ENCODE measurements at places on chromosomes 6 and 20.

DNA sequence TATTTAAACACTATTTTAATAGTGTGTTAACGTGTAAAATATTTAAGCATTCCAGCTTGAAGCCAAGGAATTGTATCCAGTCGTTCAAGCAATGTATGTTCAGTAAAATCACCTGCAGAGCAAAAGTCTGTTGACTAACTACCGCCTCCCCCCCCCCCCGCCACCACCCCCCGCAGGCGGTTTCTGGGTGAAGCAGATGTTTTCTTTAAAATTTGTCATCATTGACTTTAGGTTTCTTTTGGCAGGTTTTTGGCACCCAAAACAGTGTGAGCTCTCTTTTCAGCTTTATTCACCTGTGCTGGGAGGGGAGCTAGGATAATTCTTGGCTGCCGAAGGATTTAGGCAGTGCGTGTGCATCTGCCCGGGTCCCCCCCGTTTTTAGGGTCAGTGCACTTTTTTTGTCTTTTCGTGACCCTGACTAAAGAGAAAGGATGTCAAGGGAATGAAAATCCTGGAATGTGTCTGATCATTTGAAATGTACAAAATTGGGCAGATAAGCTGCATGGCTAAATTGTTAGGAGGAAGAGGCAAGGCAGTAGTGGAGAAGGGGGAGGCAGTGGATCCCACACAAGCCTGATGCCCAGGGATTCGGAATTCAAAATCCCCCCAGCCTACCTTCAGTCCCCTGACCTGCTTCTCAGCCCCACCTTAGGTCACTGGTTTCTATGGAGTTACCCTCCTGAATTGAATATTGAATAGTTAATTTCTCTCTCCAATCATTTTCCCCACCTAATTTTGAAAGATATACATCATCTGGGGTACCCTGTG lies 1.1 kb downstream of the EDN1 start:
- no peak for DNase-seq

- no peak for DNase-seq
These were observed 399.1 kb upstream of the NOX3 start for GRCh38 chr6:155854787-155855186.

DNA sequence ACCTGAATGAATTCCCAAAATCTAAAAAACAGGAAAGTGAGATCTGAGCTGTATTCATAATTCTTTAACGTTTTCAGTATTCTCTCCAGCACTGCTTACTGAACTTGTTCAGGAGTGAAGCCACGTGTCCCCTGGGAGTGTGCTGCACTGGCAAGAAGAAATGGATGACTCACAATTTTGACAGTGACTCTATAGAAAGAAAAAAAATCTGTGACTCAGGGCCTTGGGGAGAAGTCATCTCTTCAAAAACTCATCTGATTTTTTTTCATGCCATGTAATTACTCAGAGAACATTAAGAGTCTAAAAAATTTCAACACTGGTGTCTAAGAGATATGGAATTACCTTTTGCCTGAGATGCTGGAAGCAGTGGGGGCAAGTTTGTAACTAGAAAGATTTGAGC lies 39.7 kb downstream of the ANKEF1 start:
- DNase-seq, result no peak

- DNase-seq, result no peak
These were observed 30.2 kb upstream of the IL17A start for GRCh38 chr6:52155791-52156576.

DNA sequence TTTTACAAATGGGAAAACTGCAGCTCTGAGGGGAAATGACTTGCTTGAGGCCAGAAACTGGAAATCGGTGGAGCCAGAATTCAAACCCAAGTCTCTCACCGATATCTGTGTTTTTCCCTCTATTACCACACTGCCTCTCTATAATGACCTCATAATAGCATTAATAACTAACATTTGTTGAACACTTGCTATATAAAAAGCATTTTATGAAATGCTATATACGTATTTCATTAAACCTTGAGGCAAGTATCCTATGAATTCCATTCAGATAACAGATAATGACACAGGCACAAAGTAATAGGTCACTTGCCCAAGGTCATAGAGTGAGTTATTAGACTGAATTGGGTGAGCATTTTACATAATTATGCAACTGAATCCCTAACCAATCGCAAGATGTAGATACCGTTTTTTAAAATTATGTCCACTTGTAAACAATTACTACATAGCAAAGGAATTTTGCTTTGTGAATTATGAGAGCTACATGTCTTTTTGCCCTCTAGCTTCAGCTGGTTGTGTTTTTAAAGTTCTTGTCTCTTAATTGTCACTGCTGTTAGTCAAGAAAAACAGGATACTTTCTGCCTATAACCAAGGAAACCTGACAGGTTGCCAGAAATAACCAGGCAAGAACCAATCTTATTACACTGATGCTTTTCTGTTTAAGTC lies 4.7 kb downstream of the DSN1 start:
- no peak for DNase-seq

DNA sequence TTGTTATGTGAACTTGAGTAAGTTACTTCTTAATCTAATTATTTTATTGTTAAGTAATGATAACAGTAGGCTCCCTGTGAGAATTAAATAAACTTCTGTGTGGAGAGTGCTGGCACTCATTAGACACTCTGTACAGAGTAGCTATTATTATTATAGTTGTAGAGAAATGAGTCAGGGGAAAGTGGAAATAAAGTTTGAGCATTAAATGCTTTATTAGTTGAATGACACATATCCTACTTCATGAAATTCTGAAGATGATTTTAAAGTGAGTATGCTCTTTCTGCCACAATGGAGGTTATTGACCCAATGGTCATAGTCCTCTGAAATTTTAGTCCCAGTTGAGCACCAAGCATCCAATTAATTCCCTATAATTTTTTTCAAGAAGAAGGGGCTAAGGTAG lies 5.9 kb downstream of the ECI2 start:
- DNase-seq, result no peak

DNA sequence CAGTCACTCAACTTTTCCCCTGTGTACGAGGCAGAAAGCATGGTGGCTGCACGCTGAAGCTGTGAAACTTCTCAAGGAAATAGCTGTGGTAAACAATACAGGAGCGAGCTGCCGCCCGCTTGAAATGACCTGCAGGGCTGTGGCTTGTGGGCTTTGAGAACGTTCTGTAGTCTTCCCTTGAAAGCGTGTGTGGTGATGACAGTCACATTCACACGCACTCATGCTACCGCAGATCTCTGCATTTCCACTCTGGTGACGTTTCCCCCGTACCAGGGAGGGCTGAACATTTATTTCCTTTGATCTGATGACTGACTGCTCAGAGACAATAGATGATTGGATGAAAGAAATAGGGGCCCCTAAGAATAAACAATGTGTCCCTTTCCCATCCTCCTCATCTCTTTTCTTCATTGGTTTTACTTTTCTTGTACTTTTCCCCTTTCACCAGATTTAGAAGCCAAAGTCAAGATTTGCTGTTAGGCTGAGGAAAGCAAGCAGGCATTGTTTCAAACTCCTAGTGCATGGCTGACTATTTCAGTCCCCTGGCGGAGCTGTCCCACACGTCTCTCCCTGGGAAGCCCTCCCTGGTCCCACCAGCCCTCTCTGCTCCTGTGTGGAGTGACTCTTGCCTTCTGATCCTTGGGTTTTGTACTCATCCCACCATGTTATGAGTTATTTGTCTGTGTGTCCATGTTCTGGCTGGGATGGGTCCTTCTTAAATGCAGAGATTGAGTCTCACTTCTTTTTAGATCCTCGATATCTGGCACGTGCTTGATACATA lies 3.9 kb downstream of the SYTL3 start:
- peak; percentile 75 for DNase-seq

DNA sequence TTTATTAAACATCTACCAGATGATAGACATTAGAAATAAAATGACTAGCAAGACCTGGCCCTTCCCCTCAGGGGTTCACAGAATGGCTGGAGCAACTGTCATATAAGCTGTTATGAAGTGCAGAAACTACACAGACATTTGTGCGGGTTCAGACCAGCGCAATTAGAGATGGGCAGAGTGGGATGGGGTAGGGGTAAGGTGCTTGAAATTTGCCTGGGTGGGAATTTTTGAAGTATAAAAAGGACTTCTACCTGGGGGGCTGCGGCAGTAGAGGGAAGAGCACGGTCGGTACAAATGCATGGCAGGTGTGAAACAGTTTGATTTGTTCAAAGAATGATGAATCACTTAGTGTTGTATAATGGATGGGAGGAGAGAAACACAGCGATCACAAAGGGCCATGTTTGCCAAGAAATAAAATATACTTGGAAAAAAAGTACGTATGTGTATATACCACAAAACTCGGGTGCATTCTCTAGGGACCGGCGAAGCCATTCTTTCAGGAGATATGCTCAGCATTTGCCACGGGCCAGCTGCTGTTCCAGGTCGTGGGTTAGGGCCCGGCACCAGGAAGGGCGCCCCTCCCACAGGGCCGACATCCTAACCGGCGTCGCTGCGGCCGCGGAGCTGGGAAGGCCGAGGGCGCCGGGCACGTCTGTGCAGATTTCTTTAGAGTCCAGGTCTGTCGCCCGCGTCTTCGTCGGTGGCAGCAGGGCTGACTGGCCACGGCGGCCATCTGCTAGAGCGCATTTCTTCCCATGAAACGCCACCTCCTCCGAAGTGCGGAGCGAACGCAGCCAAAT lies 809 bp upstream of the NOL7 start:
- no peak for DNase-seq

DNA sequence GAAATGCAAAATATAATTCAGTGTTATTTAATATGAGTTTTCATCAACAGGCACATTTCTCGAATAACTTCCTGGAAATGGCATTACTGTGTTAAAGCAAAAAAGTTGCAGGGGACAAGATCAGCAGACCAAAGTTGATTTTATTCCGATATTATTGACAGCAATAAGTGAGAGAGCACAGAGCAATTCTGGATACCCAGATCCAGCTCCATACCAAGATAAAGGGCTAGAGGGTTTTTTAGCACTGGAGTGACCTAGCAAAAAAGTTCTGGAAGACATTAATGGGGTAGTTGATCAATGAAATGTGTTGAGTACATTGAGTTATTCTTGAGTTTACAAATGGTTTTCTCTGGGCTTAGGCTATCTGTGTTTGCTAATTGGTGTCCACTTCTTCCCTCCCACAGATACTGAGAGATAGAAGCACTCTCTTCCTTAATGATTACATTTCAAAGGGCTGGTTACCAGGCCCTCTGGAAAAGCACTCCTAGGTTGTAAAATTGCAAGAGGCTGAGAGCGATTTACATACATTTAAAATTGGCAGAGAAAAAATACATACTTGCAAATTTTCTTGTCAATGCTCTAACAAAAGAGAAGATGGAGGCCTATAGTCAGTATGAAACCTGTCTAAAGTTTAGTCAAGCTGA lies 47.0 kb upstream of the MANEA start:
- DNase-seq, result no peak

DNA sequence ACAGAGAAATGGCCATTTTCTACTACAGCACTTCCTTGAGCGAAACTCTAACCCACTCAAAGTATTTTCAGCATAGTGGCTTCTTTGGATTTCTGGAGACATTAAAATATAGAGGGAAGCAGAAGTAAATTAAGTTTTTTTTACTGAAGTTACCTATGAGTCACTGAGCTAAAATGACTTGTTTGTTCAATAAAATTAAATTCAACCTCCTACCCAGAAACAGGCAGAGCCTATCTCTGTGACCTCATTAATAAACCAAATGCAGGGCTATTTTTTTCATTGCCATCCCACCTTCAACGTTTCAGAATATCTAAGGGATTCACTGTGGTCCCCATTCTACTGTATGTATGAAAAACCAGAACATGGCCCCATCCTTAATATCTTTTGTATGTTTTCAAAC lies 133.0 kb downstream of the MTFR2 start:
- no peak for DNase-seq

GRCh38 chr6:156988276-156989158 lies 211.3 kb downstream of the ARID1B start:
- no peak for DNase-seq

DNA sequence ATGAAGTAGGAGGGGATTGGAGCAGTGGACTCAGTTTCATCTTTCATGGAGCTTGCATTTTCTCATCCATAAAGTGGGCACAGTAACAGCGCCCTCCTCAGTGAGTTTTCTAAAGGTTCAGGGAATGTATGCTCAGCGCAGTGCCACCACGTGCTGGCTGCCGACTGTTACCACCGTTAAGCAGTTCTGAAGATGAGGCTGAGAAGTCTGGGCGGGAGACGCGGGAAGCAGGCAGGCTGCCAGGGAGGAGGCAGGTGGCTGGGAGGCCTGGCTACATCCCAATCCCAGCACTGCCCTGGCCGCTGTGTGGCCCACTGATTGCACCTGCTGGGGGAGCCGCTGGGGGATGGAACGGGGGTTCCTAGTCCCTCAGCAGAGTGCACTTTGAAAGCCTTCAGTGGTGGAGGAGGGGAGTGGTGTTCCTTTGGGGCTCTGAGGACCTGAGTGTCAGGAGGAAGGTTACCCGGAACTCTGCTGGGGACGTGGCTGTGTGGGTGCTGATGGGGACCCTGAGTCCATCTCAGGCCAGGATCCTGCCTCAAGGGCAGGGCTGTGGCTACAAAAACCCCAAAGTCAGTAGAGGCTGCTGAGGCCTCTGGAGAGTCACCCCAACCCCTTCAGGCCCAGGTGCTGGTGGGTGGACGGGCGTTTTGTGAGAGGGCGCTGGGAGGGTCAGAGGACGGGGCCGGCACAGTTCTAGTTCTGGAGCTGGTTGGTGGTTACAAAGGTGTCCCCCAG lies 28.0 kb upstream of the PHACTR3 start:
- DNase-seq, result no peak

GRCh38 chr20:59334651-59335300 lies 34.4 kb downstream of the EDN3 start:
- no peak for DNase-seq

DNA sequence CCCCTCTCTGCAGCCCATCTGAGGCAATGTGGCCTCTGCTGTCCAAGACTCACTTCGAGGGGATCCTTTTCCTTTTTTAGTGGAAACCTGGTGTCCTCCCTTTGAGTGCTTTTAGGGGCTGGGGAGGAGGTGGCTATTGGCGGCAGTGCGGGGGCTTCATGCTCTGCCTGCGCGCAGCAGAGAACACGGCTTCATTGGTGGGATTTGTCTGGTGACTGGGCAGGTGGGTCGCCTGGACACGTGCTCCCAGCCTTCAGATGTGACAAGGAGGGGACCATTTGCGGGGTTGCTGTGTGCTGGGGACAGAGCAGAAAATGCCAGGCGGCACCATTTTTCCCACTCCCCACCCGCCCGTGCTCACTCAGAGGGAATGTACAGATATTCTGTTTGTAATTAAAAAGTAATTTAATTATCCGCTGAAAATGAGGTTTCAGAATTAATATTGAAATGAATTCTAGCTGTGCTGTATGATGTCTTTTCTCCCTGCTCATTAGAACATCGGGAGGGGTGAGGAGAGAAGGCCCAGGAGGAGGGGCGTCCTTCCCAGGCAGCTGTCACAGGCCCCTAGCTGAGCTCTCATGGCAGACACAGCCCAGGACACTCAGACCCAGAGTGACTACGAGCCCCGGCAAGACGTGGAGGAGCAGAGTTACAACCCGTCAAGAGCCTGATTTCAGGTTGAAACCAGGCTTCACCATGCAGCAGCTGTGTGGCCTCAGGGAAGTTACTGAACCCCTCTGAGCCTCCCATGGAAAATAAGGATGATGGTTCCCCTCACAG lies 417.2 kb upstream of the SULF2 start:
- no peak for DNase-seq

GRCh38 chr6:160137130-160137988 lies 15.7 kb downstream of the SLC22A1 start:
- DNase-seq, result no peak

GRCh38 chr6:135996668-135997067 lies 145.2 kb downstream of the PDE7B start:
- DNase-seq, result no peak
